ENCODE measurements at places on chromosomes 16 and 17.

DNA sequence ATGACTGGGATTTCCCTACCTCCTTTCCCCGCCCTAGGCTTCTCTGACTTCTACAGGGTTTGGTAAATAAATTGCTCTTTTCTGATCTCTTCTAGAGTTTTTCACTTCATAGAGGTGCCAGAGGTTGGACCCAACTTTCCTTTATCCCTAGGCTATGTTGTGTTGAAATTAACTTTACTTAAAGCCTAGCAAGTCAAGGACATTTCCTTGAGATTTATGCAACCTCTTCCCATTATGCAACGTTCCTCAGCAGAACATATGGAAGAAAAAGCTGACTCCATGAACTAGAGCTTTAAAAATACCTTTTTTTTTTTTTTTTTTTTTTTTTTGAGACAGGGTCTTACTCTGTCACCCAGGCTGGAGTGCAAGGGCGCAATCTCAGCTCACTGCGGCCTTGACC, 15.5 kb downstream of the MPO start:
- DNase-seq, result no peak

DNA sequence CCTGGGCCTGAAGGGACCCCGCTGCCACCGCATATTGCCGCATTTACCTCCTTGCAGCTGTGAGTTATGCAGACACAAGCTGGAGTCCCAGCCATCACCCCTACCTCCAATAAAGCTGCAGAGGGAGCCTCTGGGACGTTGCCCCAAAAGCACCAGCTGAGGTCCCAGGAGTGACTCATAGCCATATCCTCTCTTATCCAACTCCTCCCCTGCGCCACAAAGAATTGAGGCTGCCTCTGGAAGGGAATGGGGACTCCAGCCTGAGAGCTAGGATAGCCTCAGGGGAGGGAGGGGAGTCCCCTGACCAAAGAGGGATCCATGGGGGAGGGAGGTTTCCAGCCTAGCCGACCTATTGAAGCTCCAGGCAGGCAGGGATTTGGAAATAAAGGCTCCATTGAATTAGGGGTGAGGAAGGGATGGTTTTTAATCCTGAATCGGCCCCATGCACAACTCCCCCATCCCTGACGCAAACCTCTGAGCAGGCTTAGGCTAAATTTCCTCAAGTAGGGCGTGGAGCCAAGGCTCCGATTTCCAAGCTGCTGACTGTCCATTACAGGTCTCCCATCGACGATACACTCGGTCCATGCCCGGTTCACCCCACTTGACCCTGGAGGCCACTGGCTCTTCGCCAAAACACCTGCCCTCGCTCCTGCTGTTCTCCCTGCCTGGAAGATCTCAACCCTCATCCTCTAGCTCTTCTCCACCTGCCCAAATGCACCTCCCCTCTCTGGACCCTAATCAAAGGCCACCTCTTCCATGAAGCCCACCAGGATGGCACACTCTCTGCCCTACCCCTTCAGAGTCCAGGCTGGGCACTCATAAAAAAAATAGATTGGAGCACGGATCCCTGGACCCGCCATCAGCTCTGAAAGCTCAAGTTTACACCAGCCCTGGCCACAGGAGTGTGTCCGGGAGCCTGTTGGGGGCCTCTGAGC, 27.5 kb downstream of the PIMREG start:
- peak; percentile 21 for DNase-seq

- DNase-seq, result no peak
These were observed 2.7 kb upstream of the KCNJ2 start for GRCh38 chr17:70166615-70167014.

DNA sequence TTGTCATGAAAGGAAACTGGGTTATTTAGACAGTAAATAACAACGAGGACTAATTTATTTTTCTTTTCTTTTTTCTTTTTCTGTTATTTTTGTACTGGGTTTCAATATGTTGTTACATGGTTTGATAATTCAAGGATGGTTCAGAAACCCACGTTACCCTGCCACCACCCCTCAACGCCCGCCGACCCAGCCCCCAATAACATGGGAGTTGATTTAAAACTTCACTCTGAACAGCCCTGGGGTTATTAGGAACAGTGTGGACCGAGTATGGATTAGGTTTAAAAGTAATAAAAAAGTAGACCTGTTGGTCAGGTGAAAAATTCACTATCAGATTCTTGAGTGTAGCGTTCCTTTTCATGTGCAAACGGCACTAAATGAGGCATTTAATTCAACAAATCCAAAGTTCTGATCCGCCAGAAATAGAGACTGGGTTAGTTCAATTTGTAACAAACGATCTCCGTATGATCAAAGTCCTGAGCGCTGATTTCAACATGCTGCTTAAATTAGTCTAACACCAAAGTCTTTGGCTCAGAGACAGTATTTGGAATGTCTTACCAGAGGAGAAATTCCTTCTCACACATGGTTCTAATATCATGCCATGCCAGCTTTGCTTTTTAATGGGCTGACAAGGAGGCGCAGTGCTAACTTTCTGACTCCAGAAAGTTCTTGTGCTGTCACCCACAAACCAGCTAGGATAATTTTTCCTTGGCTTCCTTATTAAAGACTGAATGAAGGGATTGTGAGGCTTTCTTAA, 173.1 kb upstream of the IRX3 start:
- DNase-seq, result peak; percentile 96
